ENCODE measurements at places on chromosomes 6 and 20. TPM values are rescaled to one million over a fixed set of nuclear protein-coding genes. Genes with fewer than 3 reads are reported as not detected.

GRCh38 chr6:28315628-28316027 is 20.3 kb downstream of the ZSCAN31 start:
- DNase-seq: no peak

GRCh38 chr6:85810558-85810957 is 167.9 kb upstream of the SYNCRIP start:
- no peak for DNase-seq

PTCHD4 gene
- 2.0 TPM for total RNA-seq

GRCh38 chr20:23541330-23541729 is 27.0 kb downstream of the CST9L start:
- no peak for DNase-seq

DNA sequence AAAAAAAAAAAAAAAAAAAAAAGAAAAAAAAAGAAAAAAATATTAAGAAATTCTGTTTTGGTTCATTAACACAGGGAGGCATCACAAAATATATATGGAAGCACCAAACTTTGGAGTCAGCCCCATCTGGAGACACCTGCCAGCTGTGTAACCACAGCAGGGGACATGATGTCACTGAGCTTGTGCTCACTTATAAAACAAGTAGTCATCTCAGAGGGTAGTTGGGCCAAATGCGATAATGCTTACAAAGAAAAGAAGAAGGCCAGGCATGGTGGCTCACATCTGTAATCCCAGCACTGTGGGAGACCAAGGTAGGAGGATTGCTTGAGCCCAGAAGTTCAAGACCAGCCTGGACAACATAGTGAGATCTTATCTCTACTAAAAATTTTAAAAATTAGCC is 1.1 kb upstream of the BNIP5 start:
- DNase-seq: no peak

- no peak for DNase-seq
These were observed 884.4 kb downstream of the PHF3 start for GRCh38 chr6:64520050-64520449.

- no peak for DNase-seq
These were observed 49.1 kb downstream of the MAP3K7 start for GRCh38 chr6:90537723-90538258.

- DNase-seq: no peak
These were observed 332.8 kb downstream of the CDH4 start for GRCh38 chr20:61584851-61585250.

GRCh38 chr6:96150431-96150830 is 134.7 kb downstream of the FUT9 start:
- no peak for DNase-seq

ECT2L gene
- total RNA-seq: not detected

DNA sequence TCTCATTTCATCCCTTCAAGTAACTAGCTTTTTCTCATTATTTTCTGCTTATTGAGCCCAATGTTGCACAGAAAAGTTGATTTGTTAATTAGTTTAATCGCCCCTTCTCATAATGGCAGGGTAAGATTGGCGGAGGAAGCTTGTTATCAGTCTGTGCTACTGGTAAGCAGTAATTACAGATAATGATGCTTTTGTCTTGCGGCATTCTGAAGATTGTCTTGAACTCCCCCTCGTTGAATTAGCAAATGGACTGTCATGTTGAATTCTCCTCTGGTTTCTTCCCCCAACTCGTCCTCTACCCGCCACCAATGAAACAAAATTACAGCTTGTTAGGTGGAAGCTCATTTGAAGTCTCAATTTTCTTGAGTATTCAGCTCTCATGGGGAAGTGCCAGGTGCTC is 39.4 kb downstream of the PRDM13 start:
- no peak for DNase-seq

GRCh38 chr6:137856138-137856898 is 10.7 kb upstream of the TNFAIP3 start:
- no peak for DNase-seq

Data from G401 (cell line).